ENCODE measurements at places on chromosomes 12 and 14.
A peak's percentile ranks its signal among the peaks of the same experiment; 100 is the strongest.

DNA sequence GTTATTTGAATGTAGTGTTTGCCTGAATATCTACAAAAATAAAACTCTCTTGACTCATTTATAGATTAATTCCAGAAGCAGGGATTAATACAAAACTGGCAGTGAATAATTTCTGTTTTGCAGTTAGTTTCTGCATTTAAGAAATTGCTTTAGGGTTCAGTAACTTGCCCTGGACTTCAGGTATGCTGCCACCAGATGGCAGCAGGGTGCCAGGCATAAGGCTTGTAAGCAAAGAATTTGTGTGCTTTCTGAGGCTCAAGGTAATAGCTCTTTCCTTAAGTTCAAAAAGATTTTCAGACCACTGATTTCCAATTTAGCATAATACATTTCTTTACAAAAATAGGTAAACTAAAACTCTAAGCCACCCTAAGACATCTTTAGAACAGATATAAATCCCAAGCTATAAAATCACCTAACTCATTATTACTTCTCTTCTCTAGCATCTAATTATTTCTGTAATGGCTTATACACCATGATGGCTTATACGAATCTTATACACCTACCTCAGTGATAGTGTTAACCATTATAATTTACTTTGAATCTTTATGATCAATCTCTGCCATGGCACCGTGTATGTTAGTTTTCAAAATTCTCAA is 398.3 kb downstream of the APAF1 start:
- DNase-seq, result peak; percentile 64

DNA sequence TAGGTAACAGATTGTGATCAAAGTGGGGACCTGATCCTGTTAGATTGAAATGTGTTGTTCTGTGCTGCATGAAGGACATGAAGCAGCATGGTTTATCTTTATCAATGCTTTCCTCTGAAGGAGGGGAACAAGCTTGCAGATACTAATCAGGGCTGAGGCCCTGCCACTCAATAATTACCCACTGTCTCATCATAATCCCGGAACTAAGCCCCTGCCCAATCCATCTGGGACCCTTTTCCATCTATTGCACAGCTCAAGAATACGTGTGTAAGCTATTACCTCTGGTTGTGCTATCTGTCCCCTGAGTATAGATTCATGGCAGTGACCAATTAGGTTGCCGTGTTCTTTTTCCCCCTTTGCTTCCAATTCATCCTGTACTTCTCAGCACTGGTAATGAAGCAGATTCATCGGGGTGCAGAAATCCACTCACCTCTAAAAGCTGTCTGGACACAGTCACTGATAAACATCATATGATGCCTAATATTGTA is 67.8 kb downstream of the OTX2 start:
- DNase-seq, result no peak

- DNase-seq, result no peak
These were observed 89.0 kb downstream of the AKAP6 start for GRCh38 chr14:32417956-32418552.

DNA sequence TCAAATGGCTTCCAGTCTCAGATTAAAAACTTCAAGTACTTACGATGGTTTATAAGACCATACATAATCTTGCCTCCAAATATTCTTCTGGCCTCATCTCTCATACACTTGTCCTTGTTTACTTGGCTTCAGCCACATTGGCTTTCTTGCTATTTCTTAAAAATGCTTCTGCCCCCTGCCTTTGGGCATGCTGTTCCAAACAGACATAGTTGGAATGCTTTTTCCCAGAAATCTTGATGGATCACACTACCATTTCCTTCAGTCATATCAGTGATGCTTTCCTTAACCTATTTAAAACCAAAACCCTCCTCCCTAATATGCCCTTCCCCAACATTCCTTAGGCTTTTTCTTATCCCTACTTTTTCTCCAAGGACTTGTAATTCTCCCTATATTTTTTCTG is 74.4 kb upstream of the PAWR start:
- DNase-seq, result no peak

Measured in activated CD4-positive, alpha-beta T cell treated with anti-CD3 and anti-CD28 coated beads, Interleukin-2, Interleukin-6, amounts not matched to agents 100 ng/mL and 50 ng/mL, durations not matched to agents 16 hours and 8 hours (primary cell).